ENCODE measurements at places on chromosomes 7 and 10.

- DNase-seq: no peak
These were observed 30.6 kb downstream of the RPA3 start for GRCh38 chr7:7687800-7688199.

DNA sequence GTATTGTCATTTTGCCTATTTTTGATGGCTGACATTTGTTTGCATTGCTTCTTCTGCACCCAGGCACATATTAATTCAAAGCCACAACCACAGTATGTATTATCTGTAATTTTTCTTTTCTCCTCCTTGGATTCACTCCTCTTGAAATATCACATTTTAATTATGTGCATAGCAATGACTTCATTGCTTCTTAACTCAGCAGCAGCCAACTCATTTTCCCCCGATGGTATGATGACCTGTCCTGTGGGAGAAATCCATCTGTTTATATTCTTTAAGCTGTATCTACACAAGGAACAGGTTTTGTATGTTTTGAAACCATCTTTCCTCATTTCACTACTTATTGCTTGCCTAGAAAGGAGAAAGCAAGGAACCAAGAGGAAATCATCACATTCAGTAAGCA, 588.8 kb downstream of the INHBA start:
- DNase-seq: no peak

DNA sequence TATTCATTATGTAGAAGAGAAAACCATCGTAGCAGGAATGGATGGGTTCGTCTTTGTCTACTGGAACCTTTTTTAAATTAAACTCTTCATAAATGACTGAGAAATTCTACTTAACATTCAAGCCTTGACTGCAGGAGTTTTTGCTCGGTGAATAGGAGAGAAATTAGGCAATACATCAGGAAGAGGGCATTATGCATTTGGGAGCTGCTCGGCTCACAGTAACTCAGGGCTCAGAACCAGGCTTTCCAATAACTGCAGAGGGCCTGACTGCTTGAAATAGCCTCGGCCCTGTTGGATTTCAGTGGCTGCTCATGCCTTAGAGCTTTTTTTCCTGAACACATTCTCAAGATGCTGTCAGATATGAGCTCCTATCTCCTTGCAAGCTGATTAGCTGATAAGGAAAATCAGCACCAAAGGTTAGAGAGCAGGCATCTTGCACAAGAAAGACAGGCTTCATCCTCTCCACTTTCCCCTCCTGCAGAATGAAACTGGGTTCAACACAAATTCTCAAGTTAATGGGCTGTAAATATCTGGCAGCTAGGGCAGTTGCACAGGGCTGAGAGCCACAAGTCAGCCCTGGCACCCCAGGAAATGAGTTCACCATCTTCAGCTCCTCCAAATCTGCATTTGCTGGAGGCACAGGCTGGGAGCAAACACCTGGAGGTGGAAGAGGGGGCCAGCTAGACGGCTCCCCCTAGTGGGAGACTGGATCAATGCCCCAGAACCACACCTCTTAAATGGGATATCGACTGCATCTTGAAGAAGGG, 24.3 kb downstream of the TECTB start:
- no peak for DNase-seq

DNA sequence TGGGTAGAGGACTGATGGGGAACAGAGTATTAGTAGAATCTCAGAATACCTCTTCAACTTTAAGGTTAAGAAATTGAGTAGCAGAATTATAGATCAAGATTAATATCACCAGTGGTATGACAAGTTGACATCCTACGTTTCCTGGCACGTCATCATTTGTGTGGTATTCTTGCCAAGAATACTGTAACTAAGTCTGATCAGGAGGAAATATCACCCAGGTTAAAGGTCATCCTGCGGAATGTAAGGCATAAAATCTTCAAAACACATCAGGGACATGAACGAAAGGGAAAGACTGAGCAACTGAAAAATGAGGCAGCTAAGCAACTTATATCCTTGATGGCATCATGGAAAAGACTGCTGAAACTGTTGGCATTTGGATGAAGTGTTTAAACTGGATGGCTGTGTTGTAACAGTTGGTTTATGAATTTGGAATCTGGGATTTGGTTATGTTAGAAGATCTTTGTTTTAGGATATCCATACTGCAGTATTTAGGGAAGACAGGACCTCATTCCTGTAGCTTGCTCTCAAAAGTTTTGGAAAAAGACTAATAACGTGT, 86.1 kb downstream of the TRIM24 start:
- DNase-seq: no peak

GRCh38 chr10:72315054-72315453, 39.7 kb downstream of the DNAJB12 start:
- no peak for DNase-seq

DNA sequence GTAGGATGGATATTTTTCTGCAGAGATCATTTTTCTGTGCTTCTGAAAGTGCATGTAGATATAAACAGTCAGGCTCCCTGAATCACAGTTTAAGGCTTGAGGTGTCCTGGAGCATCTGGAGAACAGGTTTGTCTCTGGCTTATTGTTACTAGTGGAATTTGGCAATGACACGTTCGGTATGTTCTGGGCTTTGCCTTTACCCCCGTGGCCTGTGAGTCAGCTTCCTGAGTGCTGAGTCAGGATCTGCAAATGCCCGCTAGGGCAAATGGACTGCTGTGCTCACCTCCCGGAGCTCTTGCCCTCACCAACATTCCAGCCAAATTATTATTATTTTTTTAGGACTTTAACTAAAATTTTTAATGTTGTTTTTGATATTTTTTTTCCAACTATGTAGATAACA, 192.5 kb upstream of the PRSS1 start:
- no peak for DNase-seq

GRCh38 chr7:21718391-21718790, 175.6 kb downstream of the DNAH11 start:
- DNase-seq: no peak

GRCh38 chr7:5426226-5426475, 2.5 kb upstream of the TNRC18 start:
- no peak for DNase-seq

DNA sequence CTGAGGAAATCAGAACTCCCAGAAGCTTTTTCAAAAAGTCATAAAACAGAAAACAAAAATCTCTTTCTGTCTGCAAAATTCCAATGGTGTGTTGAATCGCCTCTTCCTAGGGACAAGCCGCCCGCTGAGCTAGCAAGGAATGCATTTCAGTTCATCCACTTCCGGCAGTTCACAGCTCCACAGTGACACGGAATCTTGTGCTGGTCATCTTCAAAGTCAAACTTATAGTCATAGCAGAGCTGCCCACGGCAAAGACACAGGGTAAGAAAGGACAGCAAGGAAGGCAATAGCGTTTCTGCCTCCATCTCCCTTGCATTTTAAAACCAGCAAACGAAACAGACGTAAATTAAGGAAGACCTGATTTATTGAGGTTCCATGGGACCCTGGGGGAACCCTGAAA, 111.2 kb downstream of the GALNT11 start:
- DNase-seq: no peak

- no peak for DNase-seq
These were observed 318.3 kb downstream of the MDFIC start for GRCh38 chr7:115240242-115240641.

GRCh38 chr10:49534670-49535381, 4.1 kb downstream of the ERCC6 start:
- DNase-seq: no peak

DNA sequence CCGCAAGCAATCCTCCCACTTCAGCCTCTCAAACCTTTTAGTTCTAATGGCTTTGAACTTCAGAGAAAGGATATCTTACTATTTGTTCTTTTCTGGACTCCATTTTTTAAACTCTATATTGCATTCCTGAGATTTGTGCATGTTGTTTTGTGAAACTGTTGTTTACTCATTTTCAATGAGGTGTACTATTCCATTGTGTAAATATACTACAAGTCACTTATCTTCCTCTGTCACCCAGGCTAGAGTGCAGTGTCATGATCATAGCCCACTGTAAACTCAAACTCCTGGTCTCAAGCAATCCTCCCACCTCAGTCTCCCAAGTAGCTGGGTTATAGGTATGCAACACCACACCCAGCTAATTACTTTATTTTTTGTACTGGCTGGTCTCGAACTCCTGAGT, 31.4 kb upstream of the AKR1D1 start:
- no peak for DNase-seq

DNA sequence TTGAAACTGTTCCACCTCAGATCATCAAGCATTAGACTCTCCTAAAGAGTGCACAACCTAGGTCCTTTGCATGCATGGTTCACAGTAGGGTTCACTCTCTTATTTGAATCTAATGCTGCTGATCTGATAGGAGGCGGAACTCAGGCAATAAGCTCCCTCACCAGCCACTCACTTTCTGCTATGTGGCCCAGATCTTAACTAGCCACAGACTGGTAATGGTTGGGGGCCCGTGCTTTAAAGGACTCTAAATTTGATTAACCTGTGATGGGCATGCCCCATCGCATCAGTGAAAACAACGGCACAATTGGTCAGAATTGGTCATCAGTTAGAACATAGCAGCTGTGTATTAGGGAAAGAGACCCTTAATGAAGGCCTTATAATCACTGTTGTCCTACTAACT, 753.7 kb upstream of the SORCS1 start:
- no peak for DNase-seq

- DNase-seq: no peak
These were observed 54.9 kb downstream of the PTEN start for GRCh38 chr10:87918254-87918859.

- no peak for DNase-seq
These were observed 49.2 kb downstream of the ADRA2A start for GRCh38 chr10:111126077-111126476.

GRCh38 chr10:21849607-21850006, 153.9 kb downstream of the DNAJC1 start:
- no peak for DNase-seq

GRCh38 chr10:62080905-62081304, 179.4 kb downstream of the ARID5B start:
- no peak for DNase-seq

GRCh38 chr7:18993933-18994668, 123.3 kb downstream of the TWIST1 start:
- DNase-seq: no peak

GRCh38 chr10:50536617-50537240, 87.0 kb downstream of the SGMS1 start:
- no peak for DNase-seq

DNA sequence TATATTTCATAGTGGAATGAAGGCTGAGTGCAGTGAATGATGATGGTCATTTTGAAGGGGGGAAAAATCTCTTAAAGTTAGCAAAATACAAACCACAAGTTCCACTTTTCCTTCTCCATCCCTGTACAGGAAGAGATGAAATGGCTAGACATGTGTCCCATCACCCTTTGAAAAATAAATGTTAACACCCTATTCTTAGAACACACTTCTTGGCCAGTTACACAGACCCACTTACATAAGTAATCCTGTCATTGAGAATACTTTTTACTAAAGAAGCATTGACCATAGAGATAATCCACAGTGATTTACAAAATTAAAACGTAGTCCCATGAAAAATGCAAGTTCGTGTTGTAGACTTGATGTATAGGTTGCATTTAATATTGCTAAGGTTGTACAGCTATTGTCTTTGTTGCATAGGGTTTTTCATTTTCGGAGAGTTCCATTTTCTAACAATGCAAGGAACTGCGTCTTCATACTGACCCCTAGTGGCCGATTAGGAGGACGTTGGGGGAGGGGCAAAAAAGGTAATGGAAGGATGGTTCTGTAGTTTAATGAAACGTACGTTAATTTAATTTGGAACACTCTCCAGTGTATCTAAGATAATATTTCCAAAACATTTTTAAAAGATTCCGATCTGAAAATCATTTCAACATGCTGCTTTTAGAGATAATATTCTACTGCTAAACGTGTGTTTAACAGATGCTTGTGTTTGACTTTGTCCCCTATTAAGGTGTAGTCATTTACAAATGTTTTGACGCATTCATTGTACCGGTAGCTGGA, 60.9 kb downstream of the ARMC3 start:
- peak; percentile 61 for DNase-seq

DNA sequence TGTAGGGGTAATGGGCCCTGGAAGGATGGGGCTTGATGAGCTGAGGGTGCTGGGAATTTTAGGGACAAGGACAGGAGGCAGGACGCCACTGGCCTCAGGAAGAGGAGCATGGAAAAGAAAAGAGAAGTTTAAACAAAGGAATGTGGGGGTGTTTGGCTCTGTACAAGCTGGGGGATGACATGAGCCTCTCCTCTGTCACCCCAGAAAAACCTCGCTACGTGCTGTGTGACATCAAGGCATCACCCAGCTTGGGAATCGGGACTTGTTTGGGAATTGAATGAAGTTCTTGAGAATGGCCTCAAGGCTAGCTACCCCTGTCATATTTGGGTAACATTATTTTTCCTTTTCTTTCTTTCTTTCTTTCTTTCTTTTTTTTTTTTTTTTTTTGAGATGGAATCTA, 47.7 kb upstream of the HSPB1 start:
- DNase-seq: no peak

GRCh38 chr7:22016507-22016906, 70.8 kb upstream of the CDCA7L start:
- no peak for DNase-seq

- DNase-seq: no peak
These were observed 179.2 kb upstream of the FAM3C start for GRCh38 chr7:121575194-121575765.

- peak; percentile 49 for DNase-seq
These were observed 167.5 kb upstream of the HABP2 start for GRCh38 chr10:113385021-113385999.

DNA sequence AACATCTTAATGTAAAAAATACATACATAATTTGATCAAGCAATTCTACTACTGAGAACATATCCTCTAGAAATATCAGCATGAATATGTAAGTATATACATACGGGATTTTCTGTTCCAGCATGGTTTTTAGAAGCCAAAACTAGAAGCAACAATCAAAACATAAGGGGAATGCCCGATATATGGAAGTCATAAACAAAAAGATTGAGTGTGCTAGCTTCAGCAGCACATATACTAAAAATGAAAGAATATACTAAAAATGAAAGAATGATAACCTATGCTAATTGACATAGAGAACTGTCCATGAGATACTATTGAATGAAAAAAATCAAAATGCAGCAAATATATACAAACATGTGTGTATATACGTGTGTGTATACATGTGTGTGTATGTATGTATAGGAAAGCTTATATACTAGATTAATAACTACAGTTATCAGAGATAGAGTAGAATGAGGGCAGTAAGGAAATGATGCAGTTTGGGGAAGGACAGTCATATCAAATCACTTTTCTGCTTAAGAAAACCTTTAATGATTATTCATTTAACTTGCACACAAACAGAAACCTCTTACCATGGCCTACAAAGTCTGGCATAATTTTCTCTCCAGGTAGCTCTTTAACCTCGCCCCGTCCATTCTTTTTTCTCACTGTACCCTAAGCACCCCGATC, 72.9 kb downstream of the NPY start:
- no peak for DNase-seq

- DNase-seq: peak; percentile 54
These were observed 178.6 kb upstream of the INHBA start for GRCh38 chr7:41881331-41882130.
